ENCODE measurements at places on chromosomes 13 and 19. TPM values are rescaled to one million over a fixed set of nuclear protein-coding genes. Genes with fewer than 3 reads are reported as not detected.

SIGLEC8 gene
- not detected for total RNA-seq

ZNF560 gene
- not detected for total RNA-seq

ADGRE1 gene
- 8.3 TPM for total RNA-seq

DPF1 gene
- not detected for total RNA-seq

C1QTNF9B gene
- not detected for total RNA-seq

APLP1 gene
- total RNA-seq, result not detected

ADAMTS10 gene
- total RNA-seq, result 102 TPM

PGLYRP2 gene
- total RNA-seq, result 0.49 TPM

ITGBL1 gene
- total RNA-seq, result not detected

CUL4A gene
- 89.1 TPM for total RNA-seq

EBI3 gene
- total RNA-seq, result not detected

PABPC3 gene
- total RNA-seq, result 0.22 TPM

CERS1 gene
- total RNA-seq, result not detected

CFD gene
- 1.5 TPM for total RNA-seq

LGALS14 gene
- total RNA-seq, result not detected

HS6ST3 gene
- not detected for total RNA-seq

TNFSF13B gene
- total RNA-seq, result 26.8 TPM

C19orf38 gene
- total RNA-seq, result 50.5 TPM
